ENCODE measurements at places on chromosomes 5 and 9.

DNA sequence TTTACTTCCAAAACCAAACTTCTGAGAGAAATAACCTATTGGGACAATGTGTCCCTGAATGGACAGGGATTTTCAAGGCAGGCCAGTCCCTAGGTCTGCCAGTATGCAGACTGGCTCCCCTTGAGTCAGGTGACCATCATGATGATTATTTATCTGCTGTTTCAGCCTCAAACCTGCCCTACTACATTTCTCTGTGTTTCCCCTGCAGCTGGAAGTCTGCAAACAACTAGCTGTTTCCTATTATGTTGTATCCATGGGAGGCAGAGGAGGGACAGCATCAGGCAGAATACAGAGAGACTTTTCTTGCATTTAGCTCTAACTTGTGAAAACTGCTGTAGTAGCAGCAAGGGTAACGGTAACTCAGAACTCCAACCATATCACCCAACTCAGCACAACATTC is 36.2 kb upstream of the IFNK start:
- no peak for DNase-seq

GRCh38 chr9:35993976-35994720 is 36.2 kb upstream of the OR2S2 start:
- DNase-seq: no peak

GRCh38 chr5:33479311-33479710 is 38.5 kb downstream of the TARS1 start:
- no peak for DNase-seq

- no peak for DNase-seq
These were observed 363.7 kb downstream of the CSNK1G3 start for GRCh38 chr5:123875561-123876275.

GRCh38 chr9:127253446-127253845 is 11.1 kb upstream of the GARNL3 start:
- no peak for DNase-seq

DNA sequence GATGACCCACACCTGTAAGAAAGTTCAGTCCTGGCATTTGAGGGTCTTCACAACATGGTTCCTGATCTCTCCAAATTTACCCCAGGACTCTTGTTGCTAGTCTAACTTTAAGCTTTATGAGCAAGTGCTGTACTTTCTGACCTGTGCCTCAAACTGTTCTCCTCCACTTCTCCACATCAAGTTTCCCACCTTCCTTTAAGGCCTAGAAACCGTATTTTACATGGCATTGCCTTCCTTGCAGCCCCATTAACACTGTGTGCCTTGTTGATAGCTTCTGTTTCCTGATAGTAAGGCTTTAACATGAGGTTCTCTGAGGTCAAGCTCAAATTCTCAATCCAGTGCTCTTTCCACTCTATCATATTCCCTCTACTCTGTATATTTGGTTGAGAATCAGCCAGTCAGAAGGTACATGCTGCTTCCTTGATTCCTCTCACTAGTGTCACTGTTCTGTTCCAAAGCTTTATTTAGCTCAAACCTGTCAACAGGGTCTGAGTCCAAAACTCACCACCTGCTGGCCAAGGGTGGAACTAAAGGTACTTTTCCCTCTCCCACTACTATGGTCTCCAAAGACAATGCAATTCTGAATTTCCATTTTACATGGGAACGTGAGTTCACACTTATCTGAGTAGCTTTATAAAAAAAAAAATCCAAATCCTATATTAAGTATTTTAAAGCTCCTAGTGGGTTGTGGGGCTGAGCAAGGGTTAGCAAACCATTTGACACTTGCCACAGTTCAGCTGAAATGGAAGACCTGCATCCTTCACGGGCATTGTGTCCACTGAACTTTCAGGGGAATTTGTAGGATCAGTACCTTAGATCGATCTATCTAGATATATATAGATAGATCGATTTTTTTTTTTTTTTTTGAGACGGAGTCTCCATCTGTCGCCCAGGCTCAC is 21.1 kb downstream of the VCP start:
- peak; percentile 58 for DNase-seq

- no peak for DNase-seq
These were observed 23.0 kb upstream of the CEP72 start for GRCh38 chr5:589173-589572.

GRCh38 chr9:137174722-137175293 is 3.0 kb upstream of the TMEM210 start:
- no peak for DNase-seq

DNA sequence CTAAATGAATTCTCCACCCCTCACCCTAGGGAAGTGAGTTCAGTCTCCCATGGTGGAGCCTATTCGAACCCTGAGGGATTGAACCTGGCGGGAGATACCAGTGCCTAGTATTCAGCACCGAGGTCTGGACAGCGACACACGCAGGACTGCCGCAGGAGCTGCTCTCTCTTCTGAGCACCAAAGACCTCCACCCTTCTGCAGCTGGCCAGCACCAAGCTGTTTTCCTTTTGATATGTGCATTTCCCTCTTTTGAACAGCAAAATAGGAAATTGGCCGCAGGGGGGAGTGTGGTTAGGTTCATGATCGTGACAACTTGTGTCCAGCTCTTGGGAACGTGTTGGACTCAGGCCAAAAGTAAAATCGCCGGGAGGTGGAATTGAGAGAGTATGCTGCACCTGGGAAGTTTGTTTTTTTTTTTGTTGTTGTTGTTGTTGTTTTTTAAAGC is 1.2 kb upstream of the PCSK1 start:
- DNase-seq: peak; percentile 68

DNA sequence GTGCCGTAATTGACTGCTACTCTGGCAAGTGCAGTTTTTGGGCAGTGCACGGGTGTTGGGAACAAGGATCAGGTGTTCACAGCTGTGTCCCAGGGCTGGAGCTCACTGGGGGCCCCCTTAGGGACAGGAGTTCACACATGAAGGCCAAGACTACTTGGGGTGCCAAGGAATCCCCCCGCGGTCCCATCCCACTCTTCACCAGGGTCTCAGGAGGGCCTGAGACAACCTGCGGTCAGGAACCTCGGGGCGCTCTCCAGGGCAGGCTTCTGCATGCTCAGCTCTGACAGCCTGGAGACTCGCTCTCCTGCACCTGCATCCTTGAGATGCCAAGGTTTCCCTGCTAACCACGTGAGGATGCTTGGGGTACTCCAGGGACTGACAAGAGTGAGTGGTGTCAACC is 2.3 kb upstream of the MAN1B1 start:
- DNase-seq: peak; percentile 62
